T-helper 17 cell (primary cell): ENCODE measurements at places on chromosomes 1 and 21. TPM values are rescaled to one million over a fixed set of nuclear protein-coding genes. Genes with fewer than 3 reads are reported as not detected.

Gene ATAD3A
- total RNA-seq: 23.3 TPM

GRCh38 chr1:205811660-205812059 lies 1.3 kb downstream of the SLC41A1 start:
- DNase-seq: no peak

Gene CNKSR1
- 3.8 TPM for total RNA-seq

Gene CFAP141
- total RNA-seq: not detected

Gene IGSF3
- 0.16 TPM for total RNA-seq

DNA sequence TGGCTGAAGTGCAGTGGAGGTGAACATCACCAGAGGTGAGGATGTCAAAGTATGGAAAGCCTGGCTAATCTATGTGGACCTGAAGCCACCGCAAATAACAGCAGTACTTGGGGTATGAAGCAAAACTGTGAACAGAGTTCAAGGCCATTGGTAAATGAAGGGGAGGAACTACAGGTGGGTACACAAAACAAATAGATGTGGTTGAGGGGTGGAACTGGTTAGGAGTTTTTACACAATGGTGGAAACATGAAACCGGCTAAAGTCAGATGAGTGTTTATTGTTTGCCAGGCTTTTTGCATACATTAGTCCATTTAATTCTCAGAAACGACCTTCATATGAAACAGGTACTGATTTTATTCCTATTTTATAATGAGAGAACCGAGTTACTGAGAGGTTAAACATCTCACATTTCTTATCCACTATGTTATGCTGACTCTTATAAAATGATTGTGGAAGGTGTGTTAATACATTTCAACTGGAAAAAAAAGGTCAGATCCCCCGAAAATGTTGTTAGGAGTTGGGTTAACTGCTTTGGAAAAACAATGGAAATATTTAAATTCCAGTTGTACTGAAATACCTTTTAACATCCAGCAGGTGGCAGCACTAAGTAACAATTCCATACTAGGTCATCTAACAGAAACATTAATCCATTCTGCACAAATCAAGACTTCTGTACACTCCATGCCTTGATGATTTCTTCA lies 44.3 kb upstream of the GTF2B start:
- no peak for DNase-seq

DNA sequence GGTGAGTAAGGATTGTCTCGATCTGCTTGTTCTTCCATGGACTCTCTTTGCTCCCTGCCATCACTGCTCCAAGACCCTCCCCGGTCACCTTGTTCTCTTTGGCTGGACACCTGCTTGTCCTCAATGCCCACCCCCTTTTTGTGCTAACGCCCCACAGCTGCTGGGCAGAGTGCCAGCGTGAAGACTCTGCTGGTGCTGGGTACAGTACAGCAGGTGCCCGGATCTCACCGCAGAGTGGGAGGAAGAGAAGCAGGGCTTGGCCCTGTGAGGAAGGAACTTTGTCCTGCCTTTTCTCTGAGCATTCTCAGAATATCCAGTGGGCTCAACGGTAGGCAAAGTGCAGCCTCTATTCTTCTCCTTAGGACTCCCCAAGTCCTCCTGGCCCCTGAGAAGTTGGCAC lies 90.1 kb downstream of the PLXNA2 start:
- no peak for DNase-seq

- no peak for DNase-seq
Observed at GRCh38 chr1:171852272-171852671, 11.0 kb downstream of the DNM3 start.

- DNase-seq: no peak
Observed at GRCh38 chr1:65512967-65513780, 92.7 kb downstream of the LEPR start.

DNA sequence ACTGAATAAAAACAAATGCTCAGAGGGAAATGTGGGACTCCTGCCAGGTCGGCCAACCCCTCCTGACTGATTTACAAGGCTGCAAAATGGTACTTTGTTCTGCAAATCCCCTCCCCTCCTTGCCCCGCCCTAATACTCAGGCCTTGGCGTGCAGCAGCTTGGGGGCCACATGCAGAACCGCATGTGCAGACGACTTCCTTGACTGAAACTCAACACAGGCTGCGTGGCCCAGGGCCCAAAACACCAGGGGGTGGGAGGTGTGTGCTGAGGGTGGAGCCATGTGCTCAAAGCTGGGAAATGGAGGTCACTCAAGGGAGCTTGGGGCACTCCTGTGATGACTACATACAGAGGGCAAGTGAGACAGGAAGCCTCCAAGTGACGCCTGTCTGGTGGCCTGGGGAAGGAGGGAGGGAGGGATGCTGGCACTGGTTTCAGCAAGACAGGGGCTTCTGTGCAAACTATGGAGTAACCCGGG lies 87.2 kb downstream of the MRPL37 start:
- no peak for DNase-seq

Gene SPRR2G
- not detected for total RNA-seq

GRCh38 chr1:182181167-182181572 lies 119.7 kb upstream of the ZNF648 start:
- DNase-seq: no peak

Gene DRAM2
- total RNA-seq: 31.1 TPM

DNA sequence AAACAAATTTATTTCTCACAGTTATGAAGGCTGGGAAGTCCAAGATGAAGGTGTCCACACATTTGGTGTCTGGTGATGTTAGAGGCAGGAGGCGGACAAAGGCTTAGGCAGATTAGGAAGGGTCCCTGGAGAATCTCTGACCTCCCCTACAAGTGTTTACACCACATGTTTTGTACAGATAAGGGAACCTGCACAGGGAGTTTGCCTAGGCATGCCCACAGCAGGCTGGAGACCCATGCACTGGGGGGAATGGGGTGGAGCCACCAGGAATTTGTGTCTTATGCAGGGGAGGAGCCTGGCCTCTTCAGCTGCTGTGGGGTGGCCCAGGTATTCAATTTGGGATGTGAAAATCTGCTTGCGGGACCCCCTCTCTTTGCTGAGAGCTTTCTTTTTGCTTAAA lies 131.3 kb downstream of the PATJ start:
- no peak for DNase-seq

- DNase-seq: no peak
Observed at GRCh38 chr1:65170511-65171142, 22.6 kb downstream of the AK4 start.

Gene LCE1E
- not detected for total RNA-seq

Gene GJB5
- not detected for total RNA-seq

GRCh38 chr1:176575991-176576390 lies 113.0 kb downstream of the PAPPA2 start:
- DNase-seq: no peak

DNA sequence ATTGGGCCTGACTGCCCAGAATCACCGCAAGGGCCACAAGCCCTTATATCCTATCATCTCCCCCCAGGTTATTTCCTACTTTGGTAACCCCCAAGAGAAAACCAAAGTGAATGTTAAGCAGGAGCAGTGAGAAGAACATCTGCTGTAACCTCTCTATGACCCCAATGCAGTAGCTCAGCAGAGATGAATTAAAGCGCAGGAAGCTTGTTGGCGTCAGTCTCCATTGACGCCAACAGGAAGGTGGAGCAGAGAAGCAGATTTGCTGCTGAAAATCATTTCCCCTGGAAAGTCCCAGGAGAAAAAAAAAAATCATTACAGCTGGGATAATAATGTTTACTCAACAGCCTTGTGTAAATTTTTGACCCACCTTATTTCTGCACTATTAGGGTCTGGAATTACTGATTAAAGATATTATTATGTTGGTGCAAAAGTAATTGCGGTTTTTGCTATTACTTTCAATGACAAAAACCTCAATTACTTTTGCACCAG lies 33.2 kb upstream of the FAM163A start:
- peak; percentile 40 for DNase-seq
